ENCODE measurements at places on chromosomes 7 and 10.

GRCh38 chr10:33746836-33747268 is 412.4 kb upstream of the NRP1 start:
- DNase-seq: no peak

DNA sequence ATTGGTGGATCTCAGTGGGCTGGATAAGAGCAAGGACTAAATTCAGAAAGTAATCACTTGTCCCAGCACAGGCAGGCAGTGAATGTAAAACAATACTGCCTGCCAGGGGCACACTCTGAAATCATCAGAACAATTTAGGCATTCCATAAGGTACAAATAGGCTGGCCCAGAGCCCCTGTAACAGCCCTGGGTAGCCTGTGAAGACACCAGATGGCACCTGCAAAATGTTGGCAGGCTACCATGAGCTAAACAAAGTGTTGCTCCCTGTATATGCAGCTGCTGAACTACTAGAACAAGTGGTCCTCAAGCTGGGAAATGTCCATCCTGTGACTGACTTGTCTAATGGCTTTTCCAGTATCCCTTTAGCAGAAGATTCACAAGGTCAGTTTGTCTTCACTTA is 3.0 kb upstream of the PRSS37 start:
- DNase-seq: no peak

GRCh38 chr7:17660116-17660515 is 280.2 kb downstream of the SNX13 start:
- no peak for DNase-seq

DNA sequence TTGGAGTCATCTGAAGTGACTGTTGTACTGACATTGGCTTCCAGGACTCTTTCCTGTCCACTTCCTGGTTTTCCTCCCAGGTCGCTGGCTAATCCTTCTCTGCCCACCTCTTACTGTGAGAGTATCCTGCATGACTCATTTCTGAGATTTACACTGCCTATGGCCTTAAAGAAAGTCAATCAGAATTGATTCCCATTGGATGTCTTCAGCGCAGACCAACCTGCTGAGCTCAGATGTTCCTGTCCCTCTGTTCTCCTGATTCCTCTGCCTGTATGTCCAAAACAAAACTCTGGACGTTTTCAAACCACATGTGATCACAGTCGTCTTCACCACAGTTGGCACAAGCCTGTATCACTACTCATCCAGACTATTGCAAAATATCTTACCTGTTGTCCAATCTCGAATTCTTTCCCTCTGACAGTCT is 262.1 kb downstream of the CREB5 start:
- DNase-seq: no peak

DNA sequence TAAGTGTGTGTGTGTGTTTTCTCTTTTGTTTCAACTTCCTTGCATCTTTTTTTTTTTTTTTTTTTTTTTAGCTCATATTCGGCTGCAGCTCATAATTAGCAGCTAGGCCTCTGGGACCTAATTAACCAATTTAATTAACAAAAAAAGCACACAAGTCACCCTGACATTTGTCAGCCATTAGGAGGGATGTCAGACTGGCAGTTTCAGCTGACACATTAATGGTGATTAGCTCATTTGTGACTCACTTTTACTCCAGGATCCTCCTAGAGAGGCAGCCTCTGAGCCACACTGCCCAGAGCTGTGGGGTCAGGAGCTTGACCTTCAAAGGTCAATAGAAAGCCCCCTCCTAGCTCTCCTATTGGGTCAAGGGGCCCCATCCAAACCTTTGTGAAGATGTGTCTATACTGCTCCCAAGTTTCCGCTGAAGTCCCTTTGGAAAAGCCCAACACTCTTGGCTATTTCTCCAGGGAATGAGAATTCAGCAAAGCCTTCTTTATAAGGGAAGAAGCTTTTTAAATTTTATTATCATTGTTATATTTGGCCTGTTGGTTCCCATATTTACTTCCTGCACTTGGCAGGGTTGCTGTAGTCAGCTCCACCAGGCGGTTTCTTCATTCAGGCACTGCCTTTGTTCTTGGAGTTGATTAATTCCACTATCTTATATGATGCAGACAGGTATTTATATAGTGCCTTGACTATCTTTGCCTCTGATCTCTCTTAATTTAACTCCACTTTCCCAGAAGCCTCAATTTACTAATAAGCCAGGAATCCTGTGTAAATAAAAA is 109.5 kb upstream of the HABP2 start:
- no peak for DNase-seq

- DNase-seq: no peak
Observed at GRCh38 chr7:122219253-122219865, 75.3 kb upstream of the AASS start.

DNA sequence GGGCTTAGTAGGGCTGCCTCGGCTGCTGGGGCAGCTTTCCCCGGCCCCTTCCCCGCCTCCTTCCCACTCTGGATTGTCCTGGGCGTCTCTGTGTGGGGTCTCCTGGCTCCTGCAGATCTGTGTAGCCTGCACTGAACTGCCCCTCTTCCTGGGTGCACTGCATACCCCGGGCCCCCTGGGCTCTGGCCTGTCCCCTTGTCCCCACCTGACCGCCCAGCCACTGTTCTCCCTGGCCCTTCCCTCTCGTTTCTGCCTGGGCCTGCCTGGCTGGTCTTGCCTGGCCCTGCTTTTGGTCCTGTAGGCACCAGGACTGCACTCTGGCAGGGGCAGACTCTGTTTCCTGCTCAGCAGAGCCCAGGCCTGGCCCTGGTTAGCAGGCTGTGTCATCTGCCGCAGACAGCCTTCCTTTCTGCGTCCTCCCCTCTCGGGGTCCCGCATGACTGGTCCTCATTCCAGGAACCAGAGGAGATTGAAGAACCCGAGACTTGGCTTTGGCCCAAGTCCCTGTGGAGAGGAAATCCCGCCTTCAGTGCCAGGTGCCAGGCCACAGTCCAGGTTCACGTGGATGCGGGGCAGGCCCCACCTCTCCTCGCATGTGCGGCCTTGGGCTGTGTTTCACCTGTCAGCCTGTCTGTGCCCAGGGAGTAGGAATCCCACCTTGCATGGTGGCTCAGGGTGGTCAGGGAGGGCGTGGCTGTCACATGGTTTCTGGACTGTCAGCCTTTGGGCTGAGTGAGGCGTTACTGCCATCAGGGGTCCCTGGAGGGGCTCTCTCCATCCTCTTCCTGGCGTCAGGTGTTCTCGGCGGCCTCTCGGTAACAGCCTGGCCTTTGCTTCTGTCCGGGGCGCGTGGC is 9.2 kb downstream of the INPP5A start:
- DNase-seq: no peak

DNA sequence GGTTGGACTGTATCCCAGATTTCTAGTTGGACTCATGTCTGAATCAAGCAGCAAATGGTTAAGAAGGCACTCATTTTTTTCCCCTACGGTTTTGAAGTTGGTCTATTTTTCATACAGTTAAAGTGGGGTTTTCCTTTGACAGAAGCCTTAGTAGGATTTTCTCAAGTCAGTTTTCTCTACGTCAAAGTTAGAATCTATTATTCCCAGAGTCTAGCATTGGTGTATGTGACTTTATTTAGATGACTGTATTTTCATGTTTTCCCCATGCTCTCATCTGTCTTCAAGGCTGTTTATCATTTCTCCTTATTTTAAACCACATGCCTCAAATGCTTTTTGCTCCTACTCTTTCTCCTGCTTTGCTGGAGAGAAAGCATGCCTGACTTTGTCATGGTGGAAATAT is 623.2 kb downstream of the CCSER2 start:
- DNase-seq: no peak

- DNase-seq: no peak
Observed at GRCh38 chr7:28570113-28570969, 158.0 kb downstream of the CREB5 start.

- DNase-seq: no peak
Observed at GRCh38 chr10:105503714-105504113, 862.6 kb downstream of the SORCS3 start.

DNA sequence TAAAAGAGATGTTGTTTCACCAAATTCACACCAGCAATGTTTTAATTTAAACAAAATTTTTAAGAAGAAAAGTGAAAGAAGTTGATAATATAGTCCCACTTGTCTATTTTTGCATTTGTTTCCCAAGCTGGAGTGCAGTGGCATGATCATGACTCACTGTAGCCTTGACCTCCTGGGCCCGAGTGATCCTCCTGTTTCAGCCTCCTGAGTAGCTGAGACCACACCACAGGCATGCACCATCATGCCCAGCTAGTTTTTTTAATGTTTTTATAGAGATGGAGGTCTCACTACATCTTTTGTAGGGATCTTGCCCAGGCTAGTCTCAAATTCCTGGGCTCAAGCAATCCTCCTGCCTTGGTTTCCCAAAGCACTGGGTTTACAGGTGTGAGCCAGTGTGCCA is 14.1 kb upstream of the NDUFA5 start:
- no peak for DNase-seq

GRCh38 chr7:33964417-33965182 is 59.3 kb downstream of the BMPER start:
- no peak for DNase-seq

- DNase-seq: no peak
Observed at GRCh38 chr10:78078539-78079330, 45.1 kb downstream of the RPS24 start.

DNA sequence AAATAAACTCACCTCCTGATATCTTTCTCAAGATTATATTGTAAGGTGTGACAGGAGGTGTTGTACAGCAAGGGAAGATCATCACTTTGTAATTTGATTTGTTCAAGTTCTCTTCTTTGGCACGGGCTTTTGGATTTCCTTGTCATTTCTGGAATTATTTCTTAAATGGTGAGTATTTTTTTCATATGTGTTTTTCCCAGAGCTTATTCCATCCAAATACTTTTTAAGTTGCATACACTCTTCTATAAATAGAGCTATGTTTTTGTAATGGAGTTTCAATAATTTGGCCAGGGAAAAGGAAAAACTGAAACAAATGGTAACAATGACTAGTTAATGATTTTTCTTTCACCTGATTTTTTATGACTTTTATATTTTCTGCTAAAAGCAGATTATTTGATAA is 92.5 kb downstream of the CFAP58 start:
- DNase-seq: no peak

- no peak for DNase-seq
Observed at GRCh38 chr7:125845686-125846085, 916.1 kb upstream of the POT1 start.

DNA sequence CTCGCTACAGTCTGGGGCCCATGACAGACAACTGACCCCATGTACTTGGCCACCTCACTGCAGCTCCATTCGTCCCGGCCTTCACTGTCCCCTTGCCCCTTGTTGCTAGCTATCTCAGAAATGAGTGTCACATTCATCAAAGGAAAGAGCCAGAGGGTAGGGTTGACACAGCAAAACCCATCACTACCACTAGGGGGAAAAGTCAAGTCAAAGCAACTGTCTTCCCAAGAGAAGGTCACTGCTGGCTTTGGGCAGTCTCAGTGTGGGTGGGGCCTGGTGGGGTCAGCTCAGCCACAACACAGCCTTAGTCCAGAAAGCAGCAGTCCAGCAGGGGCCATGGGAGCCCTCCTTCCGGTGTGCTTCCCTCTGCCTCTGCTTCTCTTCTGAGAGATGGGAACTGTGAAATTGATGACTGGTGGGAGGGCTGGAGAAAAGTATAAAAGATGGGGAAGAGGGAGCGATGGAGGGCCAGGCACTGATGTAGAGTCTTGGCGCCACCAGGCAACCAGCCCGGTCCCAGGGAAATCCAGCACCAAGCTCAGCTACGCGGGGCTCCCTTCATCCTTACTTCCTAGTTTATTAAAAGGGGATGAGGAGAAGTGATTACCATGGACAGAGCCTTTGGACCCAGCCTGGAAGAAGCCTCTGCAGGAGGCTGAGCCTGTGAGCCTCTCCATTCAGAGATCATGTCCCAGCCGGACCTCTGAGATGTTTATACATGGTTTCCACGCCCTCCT is 58.0 kb downstream of the PLXNA4 start:
- DNase-seq: no peak

DNA sequence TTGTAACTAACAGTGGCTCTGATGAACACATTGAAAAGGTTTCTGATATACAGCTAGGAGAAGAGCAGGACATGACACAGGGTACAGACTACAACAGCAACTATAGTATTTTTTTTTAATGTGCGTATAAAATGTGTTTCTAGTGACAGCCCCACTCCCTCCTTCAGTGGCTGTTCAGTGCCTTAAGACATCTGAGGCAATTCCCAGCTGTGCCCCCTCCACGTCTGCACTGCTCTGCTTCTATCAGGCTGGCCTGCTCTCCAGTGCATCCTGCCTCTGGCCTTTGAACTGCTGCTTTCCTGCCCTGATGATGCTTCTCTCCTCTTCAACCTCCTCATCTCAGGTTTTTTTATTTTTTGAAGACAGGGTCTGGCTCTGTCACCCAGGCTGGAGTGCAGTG is 111.2 kb downstream of the SPAG6 start:
- no peak for DNase-seq

GRCh38 chr7:18508443-18509427 is 13.2 kb downstream of the HDAC9 start:
- no peak for DNase-seq

DNA sequence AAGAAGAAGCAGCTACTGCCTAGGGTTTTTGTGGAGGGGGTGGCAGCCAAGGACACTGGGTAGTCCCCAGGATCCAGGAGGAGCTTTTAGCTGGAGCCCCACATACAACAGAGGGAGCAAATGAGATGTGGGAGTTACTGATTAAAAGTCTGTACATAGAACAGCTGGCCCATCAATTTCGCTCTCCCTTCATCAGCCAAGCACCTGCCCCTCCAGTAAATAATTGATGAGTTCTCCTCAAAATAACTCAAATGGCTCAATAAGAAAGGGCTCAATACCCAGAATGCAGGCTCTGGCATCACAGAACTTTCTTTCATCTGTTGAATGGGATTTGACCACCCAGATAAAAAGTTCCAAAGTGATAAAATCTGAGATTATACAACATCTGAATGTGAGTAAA is 15.1 kb upstream of the WNT8B start:
- no peak for DNase-seq

GRCh38 chr7:7857143-7857583 is 111.4 kb upstream of the GLCCI1 start:
- DNase-seq: no peak

DNA sequence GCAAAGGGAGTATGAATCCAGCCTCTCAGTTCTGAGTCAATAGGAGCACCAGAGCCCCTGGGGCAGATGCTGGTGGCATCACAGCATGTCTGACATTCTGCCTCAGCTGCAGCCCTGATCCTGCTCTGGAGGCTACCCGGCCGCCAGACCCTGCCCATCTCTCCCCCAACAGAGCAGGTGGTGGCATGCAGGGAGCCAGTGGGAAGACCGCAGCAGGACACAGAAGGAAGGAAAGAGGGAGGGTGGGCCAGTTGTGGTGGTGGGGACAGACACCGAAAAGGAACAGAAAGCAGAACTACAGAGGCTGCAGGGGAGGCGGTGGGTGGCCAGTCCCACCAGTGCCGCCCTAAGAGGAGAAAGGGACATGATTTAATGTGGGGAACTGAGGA is 35.3 kb downstream of the BLNK start:
- DNase-seq: no peak

Measured in nucleus accumbens (tissue), 56 donors.